ENCODE measurements at places on chromosomes 16 and 17. TPM values are rescaled to one million over a fixed set of nuclear protein-coding genes. Genes with fewer than 3 reads are reported as not detected.

Gene ERN2
- total RNA-seq, result not detected

Gene ZG16
- not detected for total RNA-seq

Gene OR1A1
- not detected for total RNA-seq

Gene SHISA6
- not detected for total RNA-seq

Gene OR2C1
- total RNA-seq, result not detected

Gene CPNE7
- total RNA-seq, result 21.8 TPM

Gene BPTF
- total RNA-seq, result 59.7 TPM

DNA sequence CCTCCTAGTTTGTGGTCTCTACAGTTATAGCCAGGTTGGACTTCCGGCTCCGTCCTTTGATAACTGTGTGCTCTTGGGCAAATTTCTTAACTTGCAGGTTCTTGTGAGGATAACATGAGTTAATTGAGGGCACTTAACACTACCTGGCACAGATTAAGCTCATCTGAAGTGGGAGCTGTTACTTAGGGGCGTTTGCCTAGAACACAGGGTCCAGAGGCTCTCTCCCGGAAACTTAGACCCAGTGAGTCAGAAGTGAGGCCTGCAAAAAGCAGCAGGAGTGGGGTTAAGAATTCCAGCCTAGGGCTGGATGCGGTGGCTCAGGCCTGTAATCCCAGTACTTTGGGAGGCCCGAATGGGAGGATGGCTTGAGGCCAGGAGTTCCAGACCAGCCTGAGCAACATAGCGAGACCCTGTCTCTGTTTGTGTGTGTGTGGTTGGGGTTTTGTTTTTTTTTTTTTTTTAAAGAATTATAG is 1.4 kb downstream of the MVP start:
- DNase-seq, result peak; percentile 94

DNA sequence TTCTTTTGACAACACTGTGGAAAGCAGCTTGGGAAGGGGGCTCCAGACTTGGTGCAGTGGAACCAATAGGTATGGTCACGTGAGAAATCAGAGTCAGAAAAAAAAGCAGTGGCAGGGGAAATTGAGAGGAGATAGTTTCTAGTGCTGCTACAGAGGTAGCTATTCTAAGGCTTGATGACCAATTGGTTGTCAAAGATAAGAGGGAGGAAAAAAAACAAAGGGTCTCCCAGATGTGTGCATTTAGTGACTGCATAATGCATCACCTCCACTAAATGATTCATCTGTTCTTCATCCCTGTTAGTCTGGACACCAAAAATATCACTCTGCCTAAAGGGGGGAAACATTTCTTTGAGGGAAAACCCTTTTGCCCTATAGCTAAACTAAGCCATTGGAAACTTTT is 56.5 kb downstream of the PIGL start:
- DNase-seq, result no peak

DNA sequence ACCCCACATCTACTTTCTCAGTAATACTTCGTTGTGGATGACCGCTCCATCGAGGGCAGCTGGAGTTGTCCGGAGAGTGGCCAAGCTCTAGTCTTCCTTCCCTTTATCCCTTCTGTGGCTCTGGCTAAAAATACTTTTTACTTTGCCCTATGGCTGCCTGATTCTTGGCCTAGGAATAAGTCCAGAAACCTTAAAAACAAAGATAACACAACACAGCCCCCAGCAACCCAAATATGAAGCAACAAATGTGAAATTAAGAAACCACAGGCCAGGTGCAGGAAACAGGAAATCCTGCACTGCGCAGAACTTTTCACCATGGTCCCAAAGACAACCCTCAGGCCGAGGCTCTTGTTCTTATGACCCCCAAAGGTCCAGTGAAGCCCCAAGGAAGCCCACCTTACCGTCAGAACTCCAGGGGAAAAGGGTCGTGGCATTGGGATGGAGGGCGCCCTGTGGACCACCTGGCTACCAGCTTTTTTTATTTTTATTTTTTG is 26.0 kb downstream of the TK2 start:
- DNase-seq, result no peak

DNA sequence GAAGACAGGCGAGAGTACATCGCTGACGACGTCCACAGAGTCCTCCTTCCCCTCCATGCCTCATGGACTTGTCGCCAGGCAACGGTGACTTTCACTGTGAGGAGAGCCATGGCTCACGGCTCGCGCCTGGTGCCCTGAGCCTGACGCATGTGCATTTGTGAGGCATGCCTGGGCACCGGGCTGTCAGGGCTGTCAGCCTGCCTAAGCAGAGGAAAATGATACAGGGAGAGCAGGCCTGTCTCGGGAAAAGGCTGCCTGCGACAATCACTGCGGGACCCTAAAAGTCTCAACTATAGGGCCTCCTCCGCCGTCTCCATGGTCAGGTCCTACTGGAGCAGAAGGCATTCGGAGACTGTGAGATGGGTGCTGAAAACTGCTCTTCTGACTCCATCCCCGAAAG is 135.5 kb upstream of the WSB1 start:
- DNase-seq, result no peak

DNA sequence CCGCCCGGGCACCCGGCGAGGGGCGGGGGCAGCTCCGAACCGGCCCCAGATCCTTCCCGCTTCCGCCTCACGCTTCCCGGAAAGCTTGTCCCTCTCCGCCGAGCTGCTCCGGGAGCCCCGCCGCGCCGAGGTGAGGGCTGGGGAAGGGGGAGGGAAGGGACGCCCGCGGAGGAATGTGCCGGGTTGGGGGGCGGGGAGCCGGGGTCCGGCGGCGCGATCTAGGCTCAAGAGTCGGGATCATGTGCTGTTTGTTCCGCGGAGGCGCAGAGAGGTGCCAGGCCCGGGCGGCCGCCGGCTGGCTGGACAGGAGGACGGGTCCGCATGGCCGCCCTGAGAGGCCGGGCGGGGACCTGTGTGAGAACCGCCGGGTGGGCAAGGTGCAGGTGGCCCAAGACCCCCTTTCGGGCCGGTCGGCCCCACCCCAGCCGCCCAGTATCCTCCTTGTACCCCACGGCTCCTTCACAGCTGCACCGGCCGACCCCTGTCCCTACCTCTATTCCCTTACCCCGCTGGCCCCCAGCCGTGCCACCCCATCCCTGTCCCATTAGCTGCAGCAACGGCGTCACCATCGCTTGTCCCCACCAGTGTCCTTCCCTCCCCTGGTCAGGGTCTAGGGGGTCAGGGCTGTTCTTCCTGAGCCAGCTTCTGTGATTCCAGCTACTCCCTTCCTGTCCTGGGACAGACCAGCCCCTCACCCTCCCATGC is 429 bp downstream of the KIF1C start:
- DNase-seq, result peak; percentile 91

DNA sequence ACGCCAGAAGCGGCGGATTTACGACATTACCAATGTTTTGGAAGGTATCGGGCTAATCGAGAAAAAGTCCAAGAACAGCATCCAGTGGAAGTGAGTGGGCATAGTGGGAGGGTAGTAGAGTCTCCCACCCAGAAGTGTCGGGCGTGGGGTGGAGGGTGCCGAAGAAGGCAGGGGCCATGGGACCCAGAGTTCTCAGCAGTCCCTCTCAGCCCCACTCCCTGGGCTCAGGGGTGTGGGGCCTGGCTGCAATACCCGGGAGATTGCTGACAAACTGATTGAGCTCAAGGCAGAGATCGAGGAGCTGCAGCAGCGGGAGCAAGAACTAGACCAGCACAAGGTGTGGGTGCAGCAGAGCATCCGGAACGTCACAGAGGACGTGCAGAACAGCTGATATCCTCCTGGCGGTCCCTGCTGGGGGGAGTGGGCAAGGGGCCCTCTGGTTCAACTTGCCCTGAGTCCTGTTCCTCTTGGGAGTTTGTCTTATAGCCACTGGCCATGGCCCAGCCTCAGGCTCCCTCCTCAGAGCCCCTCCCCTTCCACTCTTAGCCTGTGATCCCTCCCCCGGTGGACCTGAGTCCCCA is 916 bp downstream of the E2F4 start:
- DNase-seq, result no peak

DNA sequence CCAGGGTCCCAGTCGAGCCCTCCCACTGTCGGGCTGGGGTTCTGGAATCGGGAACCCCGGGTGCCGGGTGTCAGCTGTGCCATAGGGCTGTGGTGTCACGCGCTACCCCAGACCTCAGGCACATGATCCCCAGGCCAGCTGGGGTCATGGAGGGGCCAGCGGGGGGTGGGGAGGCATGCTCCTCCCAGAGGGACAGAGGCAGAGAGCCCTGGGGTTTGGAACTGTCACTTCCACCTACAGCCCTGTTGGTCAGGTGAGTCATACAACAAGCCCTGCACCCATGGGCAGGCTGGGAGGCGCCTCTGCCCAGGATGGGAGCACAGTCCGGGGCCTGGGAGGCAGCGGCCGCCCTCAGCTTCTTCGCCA is 63.0 kb downstream of the BAIAP2 start:
- peak; percentile 97 for DNase-seq

GRCh38 chr16:71354156-71354555 is 4.4 kb upstream of the CALB2 start:
- no peak for DNase-seq

DNA sequence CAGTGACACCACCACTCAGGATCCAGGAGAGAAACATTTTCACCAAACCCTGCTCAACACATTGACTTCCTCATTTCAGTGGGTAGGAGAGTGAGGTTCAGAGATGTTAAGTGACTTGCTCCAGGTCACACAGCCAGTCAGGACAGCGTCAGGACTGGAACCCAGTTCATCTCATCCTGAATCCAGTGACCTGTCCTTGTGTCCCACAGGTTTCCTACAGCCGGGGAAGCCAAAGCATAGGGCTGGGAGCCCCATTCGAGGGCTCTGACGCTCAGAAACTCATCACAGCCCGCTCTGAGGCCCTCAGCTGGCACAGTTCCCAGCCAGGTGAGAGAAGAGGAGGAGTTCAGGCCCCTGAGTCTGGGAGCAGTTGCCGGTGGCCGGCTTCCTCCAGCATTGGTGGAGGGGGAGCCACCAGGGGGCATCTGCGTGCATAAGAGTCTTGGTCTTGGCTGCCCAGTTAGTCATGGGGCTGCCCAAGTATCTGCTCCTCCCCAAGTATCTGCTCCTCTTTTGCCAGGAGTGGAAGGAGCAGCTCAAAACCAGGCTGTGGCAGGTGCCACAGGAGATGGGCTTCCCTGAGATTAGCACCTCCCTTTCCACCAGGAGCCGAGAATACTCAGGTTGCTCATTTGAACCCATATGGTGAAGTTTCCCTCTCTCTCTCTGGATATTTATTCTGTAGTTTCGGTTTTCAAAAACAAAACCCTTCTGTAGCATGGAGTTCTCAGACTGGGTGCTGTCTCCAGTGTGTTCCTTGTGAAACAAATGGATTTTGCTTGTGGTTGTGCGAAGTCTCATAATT is 56.0 kb downstream of the TNFRSF13B start:
- peak; percentile 97 for DNase-seq

DNA sequence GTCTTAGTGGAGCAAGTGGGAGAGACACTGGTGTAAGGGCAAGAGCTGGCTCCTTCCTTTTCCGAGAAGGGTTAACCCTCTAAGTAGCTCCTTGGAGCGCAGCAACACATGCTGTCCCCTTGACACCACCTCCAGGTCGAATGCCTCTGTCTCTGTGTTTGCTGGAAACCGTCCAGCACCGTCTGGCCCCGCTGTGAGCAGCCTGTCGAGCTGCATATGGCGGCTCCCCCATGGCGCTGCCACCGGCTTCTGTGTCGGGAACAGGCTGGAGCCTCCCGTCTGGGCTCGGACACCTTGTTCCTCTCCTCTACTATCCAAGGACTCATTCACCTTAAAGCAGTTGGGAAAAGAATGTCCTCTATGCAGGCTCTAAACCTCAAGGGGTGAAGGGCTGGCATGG is 28.9 kb upstream of the WSCD1 start:
- DNase-seq, result no peak

GRCh38 chr17:14672830-14673229 is 371.9 kb downstream of the HS3ST3B1 start:
- peak; percentile 66 for DNase-seq

DNA sequence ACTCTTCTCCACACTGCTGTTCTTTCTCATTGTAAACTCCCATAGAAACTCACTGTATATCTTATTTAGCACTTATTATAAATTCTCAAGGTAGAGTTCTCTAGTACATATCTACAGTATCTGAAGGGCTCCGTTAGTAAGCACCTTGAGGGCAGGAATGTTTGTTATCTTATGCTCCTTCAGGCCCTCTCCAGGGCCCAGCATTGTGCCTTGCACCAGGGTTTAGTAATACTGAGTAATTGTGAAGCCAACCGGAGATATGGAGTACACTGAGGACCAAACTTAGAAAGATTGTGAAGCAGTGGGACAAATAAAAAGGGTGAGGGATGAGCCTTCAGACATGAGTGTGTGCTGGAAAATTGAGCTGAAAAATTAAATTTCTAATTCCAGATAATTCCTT is 26.4 kb downstream of the RNF43 start:
- no peak for DNase-seq

DNA sequence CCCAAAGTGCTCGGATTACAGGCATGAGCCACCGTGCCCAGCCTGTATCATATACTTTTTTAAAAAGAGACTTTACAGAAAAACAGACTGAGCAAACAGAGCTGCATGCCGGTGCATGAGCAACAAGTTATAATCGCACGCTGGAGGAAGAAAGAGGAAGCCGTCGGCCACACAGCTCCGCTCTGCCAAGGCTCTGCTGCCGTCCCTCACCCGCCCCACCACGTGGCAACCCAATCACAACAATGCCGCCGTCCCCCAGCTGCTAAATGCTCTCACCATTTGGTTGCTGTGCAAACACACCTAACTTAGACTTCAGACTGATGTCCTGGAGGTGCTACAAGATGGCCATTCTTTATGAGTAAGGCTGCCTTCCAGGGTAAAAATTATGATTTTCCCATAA is 83.5 kb downstream of the ADCY9 start:
- DNase-seq, result peak; percentile 86

DNA sequence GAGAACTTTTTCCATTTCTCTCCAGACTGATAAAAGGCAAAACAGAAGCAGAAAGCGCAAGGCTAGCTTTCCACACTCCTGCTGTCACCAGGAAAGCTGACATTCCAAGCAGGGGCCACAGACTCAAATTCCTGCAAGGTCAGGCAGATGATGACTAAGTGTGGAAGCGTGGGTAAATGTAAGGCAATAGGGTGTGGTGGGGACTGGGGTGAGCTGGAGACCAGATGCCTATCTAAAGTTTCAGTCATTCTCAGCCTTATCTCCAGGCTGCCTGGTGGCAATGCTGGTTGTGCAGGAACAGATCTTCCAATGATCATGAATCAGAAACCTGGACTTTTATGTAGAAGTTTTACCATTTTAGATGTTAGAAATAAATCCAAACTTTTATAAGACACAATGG is 224.1 kb downstream of the GSG1L start:
- DNase-seq, result peak; percentile 83

GRCh38 chr17:7915179-7915610 is 894 bp downstream of the RNF227 start:
- peak; percentile 84 for DNase-seq

Measured in osteoblast (primary cell).